ENCODE measurements at places on chromosomes 1 and 21.

DNA sequence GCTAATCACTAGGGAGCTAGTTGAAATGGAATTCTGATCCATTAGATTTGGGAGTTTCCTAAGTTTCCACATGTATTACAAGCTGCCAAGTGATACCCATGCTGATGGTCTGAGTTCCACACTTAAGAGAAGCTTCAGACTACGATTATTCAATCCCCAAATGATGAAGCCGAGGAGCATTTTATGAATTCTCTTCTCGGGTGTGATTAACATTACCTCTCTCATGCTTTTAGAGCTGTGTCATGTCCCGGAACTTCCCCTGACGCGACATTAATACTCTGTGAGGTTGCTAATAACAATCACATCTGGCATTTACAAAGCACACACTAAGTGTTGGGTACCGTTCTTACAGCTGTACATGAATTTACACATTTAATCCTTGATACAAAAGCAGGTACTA lies 63.0 kb downstream of the KCNJ15 start:
- no peak for DNase-seq

GRCh38 chr1:11874258-11874562 lies 15.5 kb upstream of the NPPB start:
- DNase-seq, result no peak

- DNase-seq, result no peak
Observed at GRCh38 chr21:15264084-15264665, 199.4 kb upstream of the NRIP1 start.

DNA sequence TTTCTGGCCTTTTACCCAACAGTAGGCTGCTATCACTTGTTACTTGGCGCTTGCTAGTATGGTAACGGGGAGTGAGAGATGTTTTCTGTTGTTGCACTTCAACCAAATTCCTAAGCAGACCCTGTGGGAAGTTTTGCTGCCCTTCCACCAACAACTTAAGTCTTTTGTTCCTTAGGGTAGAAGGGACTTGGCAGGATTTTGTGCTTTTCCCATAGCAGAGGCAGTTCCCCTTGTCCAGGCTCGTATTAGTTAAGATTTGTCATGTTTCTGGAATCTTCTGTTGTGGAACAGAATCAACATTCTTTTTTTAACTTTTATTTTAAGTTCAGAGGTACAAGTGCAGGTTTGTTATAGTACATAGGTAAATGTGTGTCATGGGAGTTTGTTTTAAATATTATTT lies 73.2 kb upstream of the SGIP1 start:
- DNase-seq, result no peak

GRCh38 chr21:35441868-35442582 lies 392.9 kb upstream of the RUNX1 start:
- no peak for DNase-seq

- no peak for DNase-seq
Observed at GRCh38 chr1:50108497-50109059, at the start of gene ELAVL4. ELAVL4 (plus strand) TSS chr1:50108920; CDS start chr1:50109190, 270 bp downstream.

DNA sequence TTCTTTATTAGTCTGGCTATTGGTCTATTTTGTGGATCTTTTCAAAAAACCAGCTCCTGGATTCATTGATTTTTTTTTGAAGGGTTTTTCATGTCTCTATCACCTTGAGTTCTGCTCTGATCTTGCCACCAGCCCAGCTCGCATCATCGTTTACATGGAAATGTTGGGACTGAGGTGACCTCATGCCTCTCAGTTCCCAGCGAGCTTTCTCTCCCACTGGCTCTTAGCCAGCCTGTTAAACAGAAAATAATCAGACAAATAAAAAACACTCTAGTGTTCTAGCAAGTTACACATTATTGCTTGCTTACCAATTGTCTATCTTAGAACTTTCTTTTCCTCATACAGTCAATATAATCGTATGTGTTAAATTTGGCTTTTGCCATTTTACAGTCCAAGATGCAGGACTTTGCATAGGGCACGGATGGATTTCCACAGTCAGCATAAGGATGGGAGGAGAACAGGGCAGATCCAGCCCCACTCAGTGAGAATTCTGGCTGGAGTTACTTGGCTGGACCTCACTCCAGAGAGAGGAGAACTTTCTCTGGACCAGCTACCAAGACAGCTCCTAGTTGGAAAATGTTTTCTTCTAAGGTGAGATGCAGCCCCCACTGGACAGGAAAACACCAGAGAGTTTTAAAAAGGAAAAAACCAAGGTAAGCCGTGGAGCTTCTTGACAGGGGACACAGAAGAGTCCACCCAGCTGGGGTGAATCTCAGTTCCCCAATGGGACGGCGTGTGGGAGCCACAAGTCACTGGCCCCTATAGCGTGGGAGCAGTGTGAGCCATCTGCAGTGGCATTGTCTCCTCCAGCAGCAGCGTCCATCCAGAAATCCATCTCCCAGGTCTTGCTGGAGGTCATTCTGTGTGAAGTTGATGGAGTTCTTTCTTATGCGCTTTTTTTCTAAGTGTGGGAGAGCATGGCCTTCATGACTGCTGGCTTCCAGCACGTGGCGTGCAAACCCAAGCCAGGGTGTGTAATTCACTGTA lies 17.6 kb downstream of the PGBD2 start:
- DNase-seq, result no peak

GRCh38 chr1:213615226-213615916 lies 372.4 kb upstream of the PROX1 start:
- DNase-seq, result no peak

- DNase-seq, result no peak
Observed at GRCh38 chr1:182996816-182997215, 26.4 kb upstream of the LAMC1 start.

DNA sequence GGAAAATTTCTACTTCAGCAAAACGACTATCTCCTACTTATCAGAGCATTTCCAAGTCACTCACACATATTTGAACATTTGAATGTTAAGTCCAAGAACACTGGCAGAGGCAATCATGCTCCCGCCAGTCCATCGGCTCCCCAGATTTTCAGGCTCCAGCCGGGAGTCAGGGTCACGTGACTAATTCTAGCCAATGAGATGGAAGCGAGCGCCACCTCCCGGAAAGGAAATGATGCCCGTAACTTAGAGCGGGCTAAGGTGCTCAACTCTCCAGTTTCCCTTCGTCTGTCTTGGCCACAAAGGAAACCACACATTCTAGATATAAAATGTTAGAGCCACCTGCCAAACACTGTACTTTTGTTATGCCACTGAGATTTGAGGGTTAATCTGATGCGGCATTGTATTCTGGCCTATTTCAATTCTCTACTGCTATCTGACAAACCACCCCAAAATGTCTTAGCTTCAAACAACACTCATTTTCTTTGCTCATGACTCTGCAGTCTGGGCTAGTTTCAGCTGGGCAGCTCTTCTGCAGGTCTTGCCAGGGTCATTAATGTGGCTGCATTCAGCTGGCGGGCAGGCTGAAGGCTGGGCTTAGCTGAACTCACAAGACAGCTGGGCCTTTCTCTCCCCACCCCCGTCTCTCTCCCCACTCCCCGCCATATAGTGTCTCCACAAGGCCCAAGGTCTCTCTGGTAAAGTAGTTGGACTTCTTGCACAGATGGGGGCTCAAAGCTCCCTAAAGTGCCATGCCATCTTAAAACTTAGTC lies 16.5 kb upstream of the LHX4 start:
- peak; percentile 30 for DNase-seq

DNA sequence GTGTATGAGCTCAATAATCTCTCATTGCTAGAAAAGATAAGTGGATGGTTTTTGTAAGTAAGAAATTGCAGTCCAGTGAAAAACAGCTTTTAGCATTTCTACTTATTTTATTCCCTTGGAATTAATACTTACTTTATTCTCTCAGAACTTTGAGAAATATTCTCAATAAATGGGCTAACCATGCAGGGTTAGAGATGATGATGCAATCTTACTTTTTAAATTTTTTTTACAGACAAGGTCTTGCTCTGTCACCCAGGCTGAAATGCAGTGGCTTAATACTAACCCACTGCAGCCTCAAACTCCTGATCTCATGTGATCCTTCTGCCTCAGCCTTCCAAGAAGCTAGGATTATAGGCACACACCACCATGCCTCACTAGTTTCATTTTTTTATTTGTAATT lies 440.8 kb upstream of the ZP4 start:
- DNase-seq, result no peak

- peak; percentile 91 for DNase-seq
Observed at GRCh38 chr1:36400825-36401601, 3.3 kb upstream of the LSM10 start.

- DNase-seq, result no peak
Observed at GRCh38 chr1:10186331-10187025, 23.9 kb upstream of the KIF1B start.

DNA sequence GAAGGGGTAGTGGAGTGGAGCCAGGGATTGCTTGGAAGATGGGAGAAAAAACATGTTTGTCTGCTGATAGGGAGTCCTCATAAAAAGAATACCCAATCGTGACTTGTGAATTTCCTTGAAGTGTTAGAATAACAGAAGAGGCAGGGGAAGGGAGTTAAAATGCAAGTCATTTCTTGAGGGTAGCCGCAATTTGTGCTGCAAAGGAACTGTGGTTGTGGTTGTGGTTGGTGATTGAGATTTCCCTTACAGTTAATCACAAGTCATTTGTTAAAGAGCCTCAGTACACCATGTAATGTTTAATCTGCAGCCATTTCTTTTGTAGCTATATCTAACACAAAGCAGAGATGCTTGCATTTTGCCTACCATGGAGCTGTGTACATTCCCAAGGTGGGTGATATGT lies 38.5 kb upstream of the EGLN1 start:
- no peak for DNase-seq

DNA sequence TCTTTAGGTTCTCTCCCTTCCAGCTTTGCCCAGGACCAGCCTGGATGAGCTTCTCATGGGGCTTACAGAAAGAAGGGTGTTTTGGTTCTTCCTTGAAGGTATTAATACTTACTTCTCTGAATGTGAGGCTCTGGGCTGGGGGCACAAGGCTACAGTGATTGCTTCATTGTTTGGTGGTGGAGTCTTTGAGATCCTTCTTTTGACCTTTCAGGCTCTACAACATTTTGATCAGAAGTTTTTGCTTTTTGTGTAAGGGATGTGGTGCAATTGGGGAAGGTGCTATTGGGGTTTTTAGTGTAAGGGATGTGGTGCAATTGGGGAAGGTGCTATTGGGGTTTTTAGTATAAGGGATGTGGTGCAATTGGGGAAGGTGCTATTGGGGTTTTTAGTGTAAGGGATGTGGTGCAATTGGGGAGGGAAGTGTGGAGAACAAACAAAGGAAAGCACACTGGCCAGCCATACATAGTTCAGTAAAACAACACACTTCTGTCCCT lies 103.6 kb upstream of the IVNS1ABP start:
- no peak for DNase-seq

DNA sequence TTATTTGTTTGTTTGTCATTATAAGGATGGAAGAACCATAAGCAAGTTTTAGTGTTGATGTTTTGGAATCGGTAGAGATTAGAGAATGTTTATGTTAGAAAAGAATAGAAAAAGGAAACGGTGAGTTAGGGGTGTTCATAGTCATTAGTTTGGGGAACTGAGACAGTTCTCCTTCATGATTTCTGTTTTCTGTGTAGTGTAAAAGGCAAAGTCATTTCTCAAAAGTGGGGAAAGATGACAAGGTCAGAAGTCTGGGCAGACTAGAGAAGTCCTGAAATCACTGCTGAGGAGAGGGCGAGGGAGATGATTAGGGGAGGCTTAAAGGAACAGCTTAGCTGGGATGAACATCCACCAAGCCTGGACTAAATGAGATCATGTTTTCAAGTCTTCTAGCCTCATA lies 498.9 kb downstream of the TTLL7 start:
- no peak for DNase-seq

DNA sequence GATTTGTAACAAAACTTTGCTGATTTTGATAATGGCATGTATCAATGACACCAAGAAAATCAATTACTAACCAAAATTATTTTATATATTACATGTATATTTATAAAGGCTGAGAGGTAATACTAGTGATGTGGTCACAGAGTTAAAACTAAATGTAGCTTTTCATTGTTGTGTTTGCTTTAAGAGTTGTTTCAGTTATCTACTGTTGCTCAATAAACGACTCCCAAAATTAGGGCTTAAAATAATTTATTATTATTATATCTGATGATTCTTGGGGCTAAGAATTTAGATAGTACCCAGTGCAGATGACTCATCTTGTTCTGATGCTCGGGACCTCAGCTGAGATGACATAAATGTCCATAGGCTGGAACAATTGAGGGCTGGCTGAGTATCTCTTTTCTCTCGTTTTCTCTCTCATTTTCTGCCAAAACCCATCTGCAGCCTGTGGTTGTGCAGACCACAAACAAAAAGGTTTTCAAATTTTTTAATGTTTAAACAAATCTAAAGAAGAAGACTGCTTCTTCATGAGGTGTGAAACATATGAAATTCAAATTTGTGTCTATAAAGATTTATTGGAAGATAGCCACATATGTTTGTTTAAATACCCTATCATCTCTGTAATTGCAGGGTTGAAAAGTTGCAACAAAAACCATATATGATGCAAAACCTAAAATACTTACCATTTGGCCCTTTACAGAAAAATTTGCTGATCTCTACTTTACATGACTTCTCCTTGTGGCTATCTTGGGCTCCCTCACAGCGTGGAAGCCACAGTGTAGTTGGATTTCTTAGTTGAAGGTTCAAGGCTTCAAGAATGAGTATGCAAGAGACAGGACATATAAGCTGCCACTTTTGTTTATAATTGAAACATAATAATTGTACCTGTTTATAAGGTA lies 14.8 kb upstream of the PTPRC start:
- DNase-seq, result no peak

- no peak for DNase-seq
Observed at GRCh38 chr1:57550092-57550491, 126.2 kb upstream of the DAB1 start.

DNA sequence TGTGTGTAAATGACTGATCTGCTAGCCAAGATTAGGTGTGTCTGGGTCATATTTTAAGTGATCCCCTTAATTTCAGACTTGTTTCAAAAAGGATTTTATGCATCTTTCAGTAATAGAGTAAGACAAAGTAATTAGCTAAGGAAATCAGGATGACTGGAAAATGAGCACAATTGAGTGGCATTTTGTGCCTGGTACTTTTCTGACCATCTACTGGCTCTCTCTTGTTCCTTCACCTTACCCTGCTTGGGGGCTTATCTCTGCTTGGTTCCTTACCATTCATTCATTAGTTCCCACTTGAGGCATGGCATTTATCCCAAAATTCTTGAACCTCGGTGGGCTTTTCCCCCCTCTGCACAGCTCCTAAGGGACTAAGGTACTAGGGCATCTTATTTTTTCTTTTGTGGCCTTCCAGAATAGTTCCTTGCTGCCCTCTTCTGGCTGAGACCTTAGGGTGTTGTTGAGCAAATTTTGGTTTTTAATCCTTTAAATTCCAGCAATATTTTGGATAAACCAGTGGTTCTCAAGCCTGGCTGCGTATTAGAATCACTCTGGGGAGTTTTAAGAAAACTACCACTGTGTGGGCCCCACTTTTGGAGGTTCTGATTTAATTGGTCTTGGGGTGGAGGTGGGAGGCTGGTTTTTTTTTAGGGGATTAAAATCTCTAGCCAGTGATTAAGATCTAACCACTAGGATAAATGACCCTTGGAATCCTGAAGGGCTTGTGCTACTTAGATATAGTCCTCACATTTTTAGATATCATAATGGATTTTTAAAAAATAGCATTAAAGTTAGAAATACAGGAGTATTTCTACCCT lies 50.8 kb downstream of the HS2ST1 start:
- DNase-seq, result peak; percentile 24

Data from neural progenitor cell (in vitro differentiated cells).